Activated T-cell treated with anti-CD3 and anti-CD28 coated beads, Interleukin-2, amount 50 U/mL, for 72 hours (primary cell): ENCODE measurements at places on chromosomes 13 and 19.
A peak's percentile ranks its signal among the peaks of the same experiment; 100 is the strongest.

DNA sequence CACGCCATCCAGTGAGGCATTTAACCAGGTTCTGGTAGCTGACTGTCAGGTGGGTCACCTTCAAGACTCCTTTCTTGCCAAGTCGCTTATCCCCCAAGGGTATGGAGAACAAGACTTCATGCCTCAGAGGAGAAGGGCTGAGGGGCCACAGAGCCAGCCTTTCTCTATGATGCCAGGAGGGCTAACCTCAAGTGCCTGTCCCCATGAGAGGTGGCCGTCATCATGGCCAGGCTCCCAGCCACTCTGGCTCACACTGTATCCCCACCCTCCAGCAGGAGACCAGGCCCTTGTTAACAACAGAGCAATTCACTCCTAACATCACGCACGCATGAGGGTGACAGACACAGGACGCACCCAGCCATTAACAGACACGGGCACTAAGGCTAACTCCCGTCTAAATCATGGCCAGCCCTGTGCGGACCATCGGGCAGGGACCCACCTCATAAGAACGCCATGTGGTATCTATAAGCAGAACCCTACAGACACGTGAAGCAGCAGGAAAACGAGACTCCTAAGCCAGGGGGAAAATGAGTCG lies 38.6 kb upstream of the ISYNA1 start:
- H3K4me1 ChIP-seq = peaks cover 57% of the 10 kb centered on the region
- H3K36me3 ChIP-seq = no peaks in the 10 kb centered on the region
- DNase-seq = no peak
- no peak overlapping the region for H3K4me3 ChIP-seq
- no peaks in the 10 kb centered on the region for H3K27me3 ChIP-seq

- H3K4me3 ChIP-seq = no peak overlapping the region
- no peak overlapping the region for H3K27ac ChIP-seq
- no peak for DNase-seq
- H3K27me3 ChIP-seq = no peaks in the 10 kb centered on the region
- no peaks in the 10 kb centered on the region for H3K4me1 ChIP-seq
These were observed 284.5 kb downstream of the FGF14 start for GRCh38 chr13:102117175-102117831.

GRCh38 chr13:26386026-26386425 lies 132.1 kb downstream of the CDK8 start:
- no peak overlapping the region for H3K4me3 ChIP-seq
- peaks cover 8% of the 10 kb centered on the region for H3K4me1 ChIP-seq
- peaks cover 4% of the 10 kb centered on the region for H3K36me3 ChIP-seq
- DNase-seq = no peak
- no peaks in the 10 kb centered on the region for H3K27me3 ChIP-seq

DNA sequence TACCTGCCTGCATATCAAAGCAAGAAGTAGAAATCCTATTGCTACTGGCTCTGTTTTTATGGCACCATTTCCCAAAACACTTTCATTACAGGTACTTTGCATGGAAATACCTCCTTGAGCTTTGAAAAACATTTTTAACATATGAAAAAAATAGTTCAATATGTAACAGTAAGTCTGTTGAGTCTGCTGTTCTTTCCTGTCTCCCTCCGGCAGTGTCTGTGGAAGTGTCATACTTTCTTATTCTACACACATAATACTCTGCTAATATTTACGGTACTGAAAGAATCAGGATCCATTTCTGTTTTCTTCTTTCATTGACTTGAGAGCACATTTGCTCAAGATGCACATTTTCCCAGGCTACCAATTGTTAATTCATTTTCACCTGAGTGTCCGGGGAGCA lies 8.2 kb upstream of the SERTM1 start:
- H3K36me3 ChIP-seq = peaks cover 4% of the 10 kb centered on the region
- no peak for DNase-seq
- H3K27me3 ChIP-seq = peaks cover 5% of the 10 kb centered on the region
- no peaks in the 10 kb centered on the region for H3K4me1 ChIP-seq
- H3K27ac ChIP-seq = no peak overlapping the region
- H3K4me3 ChIP-seq = no peak overlapping the region

DNA sequence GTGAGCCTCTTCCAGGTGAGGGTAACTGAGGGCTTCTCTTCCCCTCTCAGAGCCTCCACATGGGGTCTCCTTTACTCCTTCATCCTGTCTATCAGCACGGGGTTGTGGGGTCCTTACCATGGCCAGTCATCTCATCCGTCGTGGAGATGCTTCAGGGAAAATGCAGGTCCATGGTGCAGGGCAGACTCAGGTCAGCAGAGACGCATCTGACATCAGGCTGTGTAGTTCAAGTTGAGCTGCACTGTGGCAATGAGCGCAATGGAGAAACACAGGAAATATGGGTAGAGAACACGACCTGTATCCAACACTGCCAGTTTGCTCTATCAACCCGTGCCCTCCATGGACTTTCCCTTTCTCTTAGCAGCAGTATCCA lies 13.9 kb downstream of the LILRA5 start:
- H3K4me3 ChIP-seq = no peak overlapping the region
- H3K27ac ChIP-seq = no peak overlapping the region
- peaks cover 2% of the 10 kb centered on the region for H3K36me3 ChIP-seq
- DNase-seq = no peak
- peaks cover 13% of the 10 kb centered on the region for H3K27me3 ChIP-seq

- H3K36me3 ChIP-seq = peaks cover 35% of the 10 kb centered on the region
- H3K4me3 ChIP-seq = peak overlapping the region; percentile 31
- DNase-seq = no peak
These were observed 5.5 kb downstream of the ARRDC2 start for GRCh38 chr19:18013210-18014111.

- H3K4me1 ChIP-seq = no peaks in the 10 kb centered on the region
- no peaks in the 10 kb centered on the region for H3K36me3 ChIP-seq
- H3K27me3 ChIP-seq = no peaks in the 10 kb centered on the region
These were observed 209.5 kb upstream of the ZNF536 start for GRCh38 chr19:30162718-30163117.

DNA sequence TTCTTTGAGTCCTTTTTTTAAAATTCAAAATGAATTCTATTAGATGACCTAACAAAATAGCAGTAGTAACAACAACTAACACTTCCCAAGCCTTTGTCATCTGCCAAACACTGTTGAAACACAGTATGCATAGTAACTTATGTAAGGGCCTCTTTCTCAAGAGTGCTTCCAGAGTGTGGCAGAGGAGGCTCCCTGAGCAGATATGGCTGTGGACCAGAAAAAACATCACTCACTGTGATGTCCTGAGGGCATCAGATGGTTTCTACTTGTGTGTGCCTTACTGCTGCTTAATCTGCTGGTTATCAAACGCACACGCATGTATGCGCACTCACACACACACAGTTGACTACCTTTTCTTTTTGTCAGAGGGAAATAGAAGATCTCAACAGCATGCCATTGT lies 110.8 kb downstream of the DLEU7 start:
- no peaks in the 10 kb centered on the region for H3K27me3 ChIP-seq
- H3K36me3 ChIP-seq = no peaks in the 10 kb centered on the region
- no peak overlapping the region for H3K27ac ChIP-seq
- H3K4me3 ChIP-seq = no peak overlapping the region
- peaks cover 6% of the 10 kb centered on the region for H3K4me1 ChIP-seq
- no peak for DNase-seq
